Naive thymus-derived CD4-positive, alpha-beta T cell (primary cell): ENCODE measurements at places on chromosomes 6 and 20. TPM values are rescaled to one million over a fixed set of nuclear protein-coding genes. Genes with fewer than 3 reads are reported as not detected.

DNA sequence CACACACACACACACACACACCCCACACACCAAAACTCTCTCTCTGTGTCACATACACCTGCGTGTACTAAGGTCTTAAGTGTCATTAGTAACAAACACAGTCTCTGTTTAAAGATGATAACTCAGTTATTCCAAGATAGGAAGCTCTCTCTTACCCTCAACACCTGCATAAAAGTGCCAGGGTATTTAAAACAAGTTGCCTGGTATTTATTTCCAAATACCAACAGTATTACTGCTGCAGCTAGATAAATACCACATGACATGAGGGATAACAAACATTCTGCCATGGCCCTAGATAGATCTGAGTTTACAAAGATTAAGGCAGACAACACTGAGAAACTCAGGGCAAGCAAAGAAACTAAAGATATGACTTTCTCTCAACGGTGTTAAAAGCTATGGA lies 118.5 kb downstream of the SIM1 start:
- no peak for DNase-seq

DNA sequence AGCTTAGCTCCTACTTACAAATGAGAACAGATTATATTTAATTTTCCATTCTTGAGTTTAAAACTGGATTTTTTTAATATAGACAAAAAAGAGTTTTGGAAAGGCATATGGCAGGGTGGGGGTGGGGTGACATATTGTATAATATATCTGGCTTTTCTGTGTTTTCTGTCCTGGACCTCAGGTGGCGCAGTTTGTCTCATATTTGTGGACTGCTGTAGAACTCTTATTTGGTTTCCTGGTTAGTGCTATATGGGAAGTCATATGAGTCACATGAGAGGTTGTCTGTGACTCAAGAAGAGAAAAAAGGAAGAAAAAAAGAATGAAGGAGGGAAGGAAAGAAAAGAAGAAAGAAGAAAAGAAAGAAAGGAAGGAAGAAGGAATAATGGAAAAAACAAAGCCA lies 131.8 kb downstream of the CLVS2 start:
- DNase-seq, result no peak

DNA sequence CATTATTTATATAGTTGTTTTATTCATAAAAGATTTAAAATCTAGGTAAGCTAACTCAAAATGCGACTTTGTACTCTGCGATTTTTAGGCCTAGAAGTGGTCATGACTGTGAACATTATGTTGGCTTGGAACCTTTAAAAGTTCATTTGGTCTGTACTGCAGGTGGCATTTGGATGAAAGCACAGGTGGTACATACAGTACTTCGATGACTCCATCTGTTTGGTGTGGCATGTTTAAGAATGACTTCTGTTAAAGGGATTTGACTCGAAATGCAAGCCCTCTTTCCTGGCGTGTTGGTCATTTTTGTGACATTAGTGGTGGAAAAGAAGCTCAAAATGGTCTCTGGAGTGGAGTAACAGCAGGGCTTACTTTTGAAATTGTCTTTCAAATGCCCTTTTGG lies 118.1 kb downstream of the UST start:
- DNase-seq, result no peak

- DNase-seq, result no peak
Observed at GRCh38 chr6:158836625-158837311, 17.6 kb upstream of the EZR start.

GRCh38 chr6:45617441-45617840 lies 239.7 kb upstream of the SUPT3H start:
- no peak for DNase-seq

GRCh38 chr6:88165844-88166492 lies at the start of gene CNR1:
Gene CNR1 (minus strand): TSS chr6:88166347. CDS start chr6:88145274, 21,073 bp downstream.
- no peak for DNase-seq

DNA sequence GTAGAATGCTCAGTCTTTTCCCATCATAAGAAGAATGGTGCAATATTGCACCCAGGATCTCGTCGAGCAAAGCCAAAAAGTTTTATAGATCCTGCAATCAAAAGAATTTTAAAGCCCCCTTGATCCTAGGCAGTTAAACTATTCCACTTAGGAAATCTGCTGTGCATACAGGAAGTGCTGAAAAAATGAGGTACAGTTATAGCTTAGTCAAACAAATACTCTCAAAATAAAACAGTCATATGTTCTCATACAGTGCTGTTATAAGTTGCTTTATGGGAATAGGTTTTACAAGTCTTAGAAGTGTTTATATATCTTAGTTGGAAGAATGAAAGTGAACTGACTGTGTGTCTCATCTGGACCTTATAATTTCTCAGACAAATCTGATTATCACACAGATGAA lies 232.6 kb upstream of the RAB32 start:
- DNase-seq, result no peak

- DNase-seq, result no peak
Observed at GRCh38 chr20:11852811-11853210, 64.9 kb upstream of the BTBD3 start.

DNA sequence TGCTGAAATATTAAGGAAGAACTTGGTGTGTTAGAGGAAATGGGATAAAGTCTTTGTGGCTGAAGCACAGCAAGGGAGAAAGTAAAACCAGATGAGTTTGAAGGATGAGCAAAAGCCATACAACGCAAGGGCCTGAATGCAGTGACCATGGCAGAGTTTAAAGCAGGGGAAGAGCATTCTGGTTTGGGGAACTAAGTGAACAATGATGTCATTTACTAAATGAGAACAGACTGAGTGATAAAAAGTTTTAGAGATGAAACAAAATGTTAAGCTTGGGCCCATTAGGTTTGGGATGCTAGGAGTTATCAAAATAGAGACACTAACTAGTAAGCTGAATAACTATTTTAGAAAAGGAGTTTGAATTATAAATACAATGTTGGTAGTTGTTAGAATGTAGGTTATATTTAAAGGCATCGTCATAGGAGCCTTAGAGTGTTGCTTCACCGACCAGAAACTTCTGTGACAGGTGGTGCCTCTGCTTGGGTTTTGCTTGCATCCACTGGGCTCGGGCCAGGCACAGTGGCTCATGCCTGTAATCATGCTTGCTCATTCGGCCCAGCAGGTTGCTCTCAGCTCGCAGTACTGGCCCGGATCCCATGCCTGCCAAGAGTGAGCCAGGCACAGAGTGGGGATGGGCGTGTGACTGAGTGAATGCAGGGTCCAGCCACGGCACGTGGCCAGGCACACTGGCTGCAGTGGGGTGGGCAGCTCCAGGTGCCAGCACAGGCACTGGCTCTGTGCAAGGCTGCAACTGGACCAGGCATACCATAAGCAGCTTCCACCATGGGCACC lies 37.4 kb upstream of the OPRM1 start:
- no peak for DNase-seq

GRCh38 chr20:2820896-2821869 lies 5.0 kb downstream of the TMEM239 start:
- DNase-seq, result no peak

DNA sequence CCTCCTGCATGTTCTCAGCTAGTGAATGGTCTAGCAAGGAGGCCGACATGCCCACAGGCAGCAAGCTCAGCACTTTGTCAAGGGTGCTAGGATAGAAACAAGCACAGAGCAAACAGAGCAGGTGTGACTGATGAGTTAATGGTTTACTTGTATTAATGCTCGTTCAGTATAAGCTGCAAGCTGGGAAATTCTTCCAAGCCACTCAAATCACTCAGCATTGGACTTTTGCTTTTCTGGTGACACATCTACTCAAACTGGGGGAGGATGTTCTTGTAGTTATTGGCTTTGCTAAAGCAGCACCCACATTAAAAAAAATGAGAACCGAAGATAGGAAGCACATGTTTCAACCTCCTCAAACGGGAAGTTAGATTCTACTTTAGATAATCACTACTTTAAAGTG lies 43.1 kb upstream of the NEDD9 start:
- no peak for DNase-seq

- DNase-seq, result no peak
Observed at GRCh38 chr6:156593893-156594292, 183.3 kb upstream of the ARID1B start.

- no peak for DNase-seq
Observed at GRCh38 chr6:36829919-36830544, 9.2 kb downstream of the CPNE5 start.

Gene LAMP5
- not detected in 2 replicates for total RNA-seq

Gene SYNDIG1
- not detected for total RNA-seq
